ENCODE measurements at places on chromosomes 5 and 9.

- DNase-seq, result no peak
Observed at GRCh38 chr5:136014049-136015002, 14.5 kb upstream of the TGFBI start.

DNA sequence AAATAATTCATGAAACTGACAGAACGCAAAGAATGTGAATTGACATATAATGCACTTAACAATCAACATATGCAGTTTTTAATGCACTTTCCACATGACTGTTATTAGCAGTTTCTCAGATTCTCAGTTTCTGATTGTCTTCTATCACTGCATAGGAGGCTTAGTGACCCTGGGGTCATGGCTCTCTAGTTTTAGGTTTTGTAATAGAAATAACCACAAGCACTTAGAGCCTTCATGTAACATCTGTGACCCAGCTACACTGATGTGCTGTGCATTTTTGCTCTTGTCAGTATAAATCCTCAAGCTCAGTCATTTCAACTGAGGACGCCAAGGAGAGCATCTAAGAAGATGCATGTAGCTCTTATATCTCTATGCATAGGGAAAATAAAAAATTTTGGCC lies 163.1 kb upstream of the IZUMO3 start:
- DNase-seq, result no peak

DNA sequence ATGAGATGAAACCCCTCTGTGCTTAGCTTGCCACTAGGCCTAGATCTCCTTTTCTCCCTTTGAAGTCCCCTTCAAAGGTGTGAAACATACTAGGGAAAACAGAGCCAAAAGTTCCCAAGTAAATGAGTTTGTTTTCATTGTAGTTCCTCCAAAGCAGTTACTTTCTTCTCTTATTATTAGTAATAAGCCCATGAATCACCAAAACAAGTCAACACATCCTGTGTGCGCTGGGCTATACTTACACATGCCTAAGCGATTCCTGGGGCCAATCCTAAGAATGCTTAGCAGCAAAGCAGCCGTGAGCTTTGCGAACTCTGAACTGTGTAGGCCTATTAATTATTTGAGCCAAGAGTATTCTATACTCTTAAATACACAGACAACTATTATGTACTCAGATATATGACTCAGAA lies 7.6 kb downstream of the ENC1 start:
- no peak for DNase-seq

- no peak for DNase-seq
Observed at GRCh38 chr5:157283434-157283833, 17.5 kb downstream of the CYFIP2 start.

- DNase-seq, result no peak
Observed at GRCh38 chr5:6574537-6575245, 58.2 kb downstream of the NSUN2 start.

- no peak for DNase-seq
Observed at GRCh38 chr9:37992924-37993349, 76.1 kb downstream of the SHB start.

GRCh38 chr5:5560016-5560415 lies 137.5 kb downstream of the ICE1 start:
- DNase-seq, result no peak

DNA sequence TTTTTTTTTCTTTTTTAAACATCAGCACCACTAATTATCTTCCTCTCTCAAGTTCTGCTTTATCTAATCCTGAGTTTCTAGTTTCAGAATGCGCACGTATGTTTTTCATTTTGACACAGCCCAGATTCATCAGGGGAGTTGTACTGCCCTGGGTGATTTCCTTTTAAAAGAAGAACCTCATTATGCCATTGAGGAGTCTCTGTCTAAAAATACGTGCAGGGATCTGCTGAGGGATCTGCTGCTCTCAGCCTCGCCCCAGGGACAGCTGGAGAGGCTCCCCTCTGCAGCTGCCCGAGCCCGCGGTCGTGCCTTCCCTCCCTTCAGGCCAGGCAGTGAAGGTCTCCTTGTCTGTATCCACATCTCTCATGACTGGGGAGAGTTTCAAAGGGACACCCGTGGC lies 273.1 kb downstream of the ARHGEF28 start:
- DNase-seq, result no peak

DNA sequence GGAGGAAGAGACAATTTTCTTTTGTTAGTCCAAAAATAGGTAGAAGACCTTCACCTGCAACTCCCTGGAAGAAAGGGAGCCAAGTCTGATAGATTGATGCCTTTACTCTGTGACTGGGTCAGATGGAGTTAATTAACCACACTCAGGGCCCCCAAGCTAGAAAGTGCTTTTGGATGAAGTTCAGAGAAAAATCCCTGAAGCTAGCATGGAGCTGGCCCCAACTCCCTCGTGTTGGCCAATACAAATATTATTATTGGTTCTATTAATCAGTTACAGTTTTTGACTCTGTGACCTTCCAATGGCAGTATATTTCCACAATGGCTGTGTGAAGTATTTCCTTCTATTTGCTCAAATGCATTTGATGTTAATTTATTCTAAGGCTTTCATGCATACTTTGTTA lies 1753.5 kb downstream of the EFNA5 start:
- DNase-seq, result no peak

All from hippocampal formation (tissue), 2 donors.